ENCODE measurements at places on chromosomes 12 and 14.
A peak's percentile ranks its signal among the peaks of the same experiment; 100 is the strongest.

DNA sequence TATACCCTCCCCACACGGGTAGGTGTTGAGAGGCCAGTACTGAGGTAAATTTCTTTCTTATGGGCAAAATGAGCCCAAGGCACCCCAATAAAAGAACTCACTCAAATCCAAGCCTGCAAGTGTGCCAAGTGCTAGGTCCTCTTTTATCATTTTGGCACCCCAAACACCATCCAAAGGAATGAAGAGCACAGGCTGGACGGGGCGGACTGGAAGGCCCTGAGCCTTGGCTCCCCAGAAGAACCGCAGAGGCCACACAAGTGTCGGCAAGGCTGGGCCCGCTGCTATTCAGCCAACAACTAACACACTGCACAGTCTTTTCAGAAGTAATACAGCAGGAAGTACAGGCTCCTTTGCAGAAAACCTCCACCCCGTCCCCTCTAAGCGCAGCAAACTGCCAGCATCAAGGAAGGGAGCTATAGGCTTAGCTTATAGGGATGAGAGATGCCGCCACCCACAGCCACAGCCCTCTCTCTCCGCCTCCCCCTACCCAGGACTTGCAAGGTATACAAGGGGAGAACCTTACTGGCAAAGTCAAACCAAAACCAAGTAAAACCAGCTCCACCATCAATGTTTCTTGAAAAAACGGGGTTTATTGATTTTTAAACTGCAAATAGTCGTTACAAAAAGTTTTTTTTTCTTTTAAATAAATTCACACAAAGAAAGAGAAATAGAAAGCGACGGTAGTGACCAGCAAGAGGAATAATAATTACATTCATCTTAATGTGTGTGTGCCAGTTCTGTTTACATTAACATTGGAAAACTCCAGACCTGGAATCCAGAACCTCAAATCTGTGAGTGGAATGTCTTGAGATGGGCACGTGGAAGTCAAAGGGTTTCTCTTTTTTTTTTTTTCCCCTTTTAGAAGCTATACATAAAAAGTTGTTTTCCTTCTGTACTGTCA, 5.5 kb downstream of the ZFP36L1 start:
- no peak for DNase-seq

DNA sequence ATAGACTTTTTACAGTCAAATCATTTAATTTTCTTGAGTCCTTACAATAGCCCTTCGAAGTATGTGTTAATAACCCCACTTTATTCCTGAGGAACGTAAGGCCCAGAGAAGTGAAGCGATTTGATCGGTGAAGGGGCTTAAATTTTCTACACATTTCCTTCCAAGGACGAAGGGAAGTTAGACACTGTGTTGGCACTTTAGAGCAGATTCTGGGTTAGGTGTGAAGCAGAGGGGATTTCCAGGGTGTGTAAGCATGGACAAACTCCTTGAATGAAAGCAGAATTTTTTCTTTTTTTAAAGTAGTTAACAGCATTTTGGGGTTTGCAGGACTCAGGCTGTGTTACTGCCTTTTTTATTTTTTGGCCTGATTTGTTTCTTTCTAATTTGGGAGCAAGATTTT, 38.9 kb downstream of the PRORP start:
- DNase-seq: no peak

DNA sequence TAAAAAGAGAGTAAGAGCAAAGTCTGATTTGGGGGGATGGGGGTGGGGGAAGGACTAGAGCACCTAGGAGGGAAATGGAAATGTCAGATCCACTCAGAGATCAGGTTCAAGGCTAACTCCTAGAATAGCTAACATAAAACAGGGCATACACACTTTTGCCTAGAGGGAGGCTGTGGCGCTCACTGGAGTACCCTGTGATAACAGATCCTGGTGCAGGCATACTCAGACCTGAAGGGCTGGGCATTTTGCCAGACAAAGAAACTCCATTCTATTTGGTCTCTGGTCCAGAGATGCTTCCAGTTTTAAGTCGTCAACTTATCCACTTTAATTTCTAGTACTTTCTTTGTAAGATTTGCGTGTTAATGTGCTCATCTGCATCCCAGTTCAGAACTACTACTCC, 5.8 kb downstream of the CTDSP2 start:
- DNase-seq: no peak

- DNase-seq: no peak
These were observed 314.6 kb downstream of the BCL11B start for GRCh38 chr14:98957211-98958047.

DNA sequence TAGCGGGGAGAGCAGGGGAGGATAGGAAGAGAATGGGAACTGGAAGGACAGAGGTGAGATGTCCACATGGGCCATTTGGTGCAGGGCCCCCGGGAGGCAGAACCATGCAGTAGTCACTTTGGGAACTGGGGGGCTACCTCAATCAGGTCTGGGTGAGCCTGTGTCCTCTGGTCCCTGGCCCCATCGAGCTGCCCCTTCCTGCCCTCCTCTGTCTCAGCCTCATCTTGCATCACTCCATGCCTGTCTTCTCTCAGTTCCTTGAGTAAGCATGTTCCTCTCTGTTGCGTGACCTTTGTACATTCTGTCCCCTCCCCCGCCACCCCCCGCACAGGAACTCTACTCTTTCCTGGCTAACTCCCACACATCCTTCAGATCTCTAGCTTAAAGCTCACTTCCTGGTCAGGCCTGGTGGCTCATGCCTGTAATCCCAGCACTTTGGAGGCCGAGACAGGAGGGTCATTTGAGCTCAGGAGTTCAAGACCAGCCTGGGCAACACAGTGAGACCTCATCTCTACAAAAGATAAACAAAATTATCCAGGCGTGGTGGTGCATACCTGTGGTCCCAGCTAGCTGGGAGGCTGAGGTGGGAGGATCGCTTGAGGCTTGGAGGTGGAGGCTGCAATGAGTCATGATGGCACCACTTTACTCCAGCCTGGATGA, 23.2 kb downstream of the FOS start:
- DNase-seq: peak; percentile 20

DNA sequence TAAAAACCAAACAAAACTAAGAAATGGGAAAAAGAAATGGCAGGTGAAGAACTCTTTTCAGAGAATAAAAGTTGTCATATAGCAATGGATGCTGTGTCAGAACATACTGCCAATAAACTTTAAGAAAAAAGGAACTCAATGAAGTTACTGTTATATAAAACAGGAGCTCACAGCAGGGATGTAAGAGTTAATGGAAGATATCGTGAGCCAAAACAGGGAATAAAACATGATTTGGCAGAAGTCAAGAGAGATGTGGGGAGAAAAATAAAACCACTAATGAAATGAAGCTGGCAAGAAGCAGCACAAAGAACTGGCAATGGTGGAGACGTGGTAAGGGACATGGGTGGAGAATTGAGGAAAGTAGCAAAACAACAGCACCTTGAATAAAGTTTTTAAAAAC, 61.0 kb downstream of the TAOK3 start:
- DNase-seq: no peak

DNA sequence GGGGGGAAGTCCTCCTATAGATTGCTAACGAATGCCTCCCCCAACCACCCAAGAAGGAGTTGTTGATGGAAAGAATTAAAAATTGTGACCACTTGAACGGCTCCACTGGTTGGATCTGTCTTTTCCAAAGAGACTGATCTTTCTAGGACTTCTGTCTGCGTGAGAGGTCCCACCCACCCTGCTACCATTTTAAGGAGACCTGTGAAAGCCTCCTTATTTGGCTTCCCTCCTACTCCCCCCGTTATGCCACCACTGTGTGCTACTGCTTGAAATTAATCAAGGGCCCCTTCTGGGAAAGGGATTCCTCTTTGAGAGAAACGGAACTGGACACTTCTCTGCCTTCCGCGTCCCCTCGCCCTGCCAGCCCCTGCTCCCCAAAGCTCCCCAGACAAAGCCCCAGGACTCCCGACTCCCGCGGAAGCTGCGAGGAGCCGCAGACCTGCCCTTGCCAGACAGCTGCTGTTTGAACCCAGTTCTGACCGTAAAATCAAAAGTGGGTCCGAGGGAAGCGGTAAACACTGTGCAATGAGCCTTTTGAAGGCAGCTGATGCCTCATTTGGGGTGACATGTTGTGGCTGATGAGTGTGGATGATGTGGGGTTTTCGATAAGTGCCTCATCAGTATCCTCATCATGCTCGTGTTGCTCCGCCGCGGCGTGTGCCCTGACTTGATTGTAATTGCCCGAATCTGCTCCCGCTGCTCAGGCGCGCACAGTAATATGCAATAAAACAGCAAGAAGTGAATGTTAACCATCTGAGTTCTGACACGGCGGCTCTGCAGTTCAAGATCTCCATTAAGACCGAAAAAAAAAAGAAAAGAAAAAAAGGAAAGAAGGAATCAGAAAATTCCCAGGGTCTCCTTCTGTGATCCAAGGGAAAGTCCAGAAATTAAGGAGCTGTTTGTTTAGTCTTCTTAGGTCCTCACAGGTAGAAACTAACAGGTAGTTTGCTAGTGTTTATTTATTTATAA, 48.2 kb downstream of the MBIP start:
- no peak for DNase-seq

DNA sequence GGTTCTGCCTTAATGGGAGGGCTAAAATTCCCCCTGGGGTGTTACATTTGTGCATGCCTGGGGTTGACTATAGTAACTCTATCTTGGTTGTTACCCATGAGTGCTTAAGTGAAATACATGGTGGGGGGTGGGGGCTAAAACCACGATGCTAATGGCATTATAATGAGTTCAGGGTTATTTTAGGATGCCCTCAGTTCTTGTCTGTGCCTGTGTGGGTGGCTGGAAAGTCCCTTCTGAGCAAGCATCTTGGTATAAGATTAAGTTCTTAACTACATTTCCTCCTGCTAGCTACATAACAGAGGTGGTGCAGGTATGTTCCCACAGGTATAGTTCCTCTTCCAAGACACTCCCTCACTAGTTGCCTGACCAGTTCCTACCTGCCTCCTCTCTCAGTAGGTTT, 822.3 kb downstream of the LRFN5 start:
- DNase-seq: no peak

DNA sequence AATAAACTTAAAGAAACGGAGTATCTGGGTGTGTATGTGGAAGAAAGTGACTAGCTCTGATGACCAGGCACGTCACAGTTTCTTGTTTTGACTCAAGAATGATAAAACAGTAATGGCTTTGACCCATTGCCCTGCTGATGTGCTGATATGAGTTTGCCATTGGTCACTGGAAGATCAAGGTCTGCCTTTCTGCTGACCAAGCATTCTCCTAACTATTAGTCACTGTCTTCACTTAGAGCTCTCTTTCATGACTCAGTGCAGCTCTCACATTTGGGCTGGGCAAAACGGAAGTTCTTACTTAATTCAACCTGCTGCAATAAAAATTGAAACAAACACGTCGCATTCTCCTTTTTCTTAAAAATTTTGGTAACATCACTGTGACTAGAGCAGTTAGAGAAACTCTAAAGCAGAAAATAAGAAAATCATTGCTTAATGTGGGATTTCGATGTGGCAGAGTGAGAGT, 366.7 kb downstream of the BTG1 start:
- DNase-seq: no peak

GRCh38 chr12:32072102-32072501, 34.5 kb upstream of the BICD1 start:
- no peak for DNase-seq

GRCh38 chr12:96677363-96677762, 188.0 kb downstream of the CFAP54 start:
- DNase-seq: no peak

Measured in KG1 (cell line).